ENCODE measurements at places on chromosomes 2 and 18.
A peak's percentile ranks its signal among the peaks of the same experiment; 100 is the strongest.

DNA sequence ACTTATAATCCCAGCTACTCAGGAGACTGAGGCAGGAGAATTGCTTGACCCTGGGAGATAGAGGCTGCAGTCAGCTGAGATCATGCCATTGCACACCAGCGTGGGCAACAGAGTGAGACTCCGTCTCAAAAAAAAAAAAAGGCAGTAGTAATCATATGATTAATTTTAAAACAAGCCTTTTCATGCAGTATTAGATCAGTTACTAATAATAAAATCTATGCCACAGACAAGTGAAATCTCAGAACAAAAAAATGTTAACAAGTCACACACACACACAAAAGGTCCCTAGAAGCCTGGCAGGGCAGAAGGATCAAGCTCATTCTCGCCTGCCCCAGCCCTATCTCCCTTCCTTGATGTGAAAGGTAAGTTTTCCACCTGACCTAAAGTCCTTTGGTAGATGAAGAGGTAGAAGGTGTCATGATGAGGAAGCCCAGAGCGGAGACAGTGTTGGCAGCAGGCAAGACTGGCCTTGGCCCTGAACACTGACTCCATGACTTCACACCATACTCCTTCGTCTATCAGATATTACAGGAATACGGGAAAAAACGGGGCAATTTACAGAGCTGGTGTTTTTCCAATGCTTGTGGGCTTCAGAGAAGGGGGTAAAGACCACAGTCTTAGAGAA is 10.6 kb downstream of the KDSR start:
- no peak for DNase-seq

DNA sequence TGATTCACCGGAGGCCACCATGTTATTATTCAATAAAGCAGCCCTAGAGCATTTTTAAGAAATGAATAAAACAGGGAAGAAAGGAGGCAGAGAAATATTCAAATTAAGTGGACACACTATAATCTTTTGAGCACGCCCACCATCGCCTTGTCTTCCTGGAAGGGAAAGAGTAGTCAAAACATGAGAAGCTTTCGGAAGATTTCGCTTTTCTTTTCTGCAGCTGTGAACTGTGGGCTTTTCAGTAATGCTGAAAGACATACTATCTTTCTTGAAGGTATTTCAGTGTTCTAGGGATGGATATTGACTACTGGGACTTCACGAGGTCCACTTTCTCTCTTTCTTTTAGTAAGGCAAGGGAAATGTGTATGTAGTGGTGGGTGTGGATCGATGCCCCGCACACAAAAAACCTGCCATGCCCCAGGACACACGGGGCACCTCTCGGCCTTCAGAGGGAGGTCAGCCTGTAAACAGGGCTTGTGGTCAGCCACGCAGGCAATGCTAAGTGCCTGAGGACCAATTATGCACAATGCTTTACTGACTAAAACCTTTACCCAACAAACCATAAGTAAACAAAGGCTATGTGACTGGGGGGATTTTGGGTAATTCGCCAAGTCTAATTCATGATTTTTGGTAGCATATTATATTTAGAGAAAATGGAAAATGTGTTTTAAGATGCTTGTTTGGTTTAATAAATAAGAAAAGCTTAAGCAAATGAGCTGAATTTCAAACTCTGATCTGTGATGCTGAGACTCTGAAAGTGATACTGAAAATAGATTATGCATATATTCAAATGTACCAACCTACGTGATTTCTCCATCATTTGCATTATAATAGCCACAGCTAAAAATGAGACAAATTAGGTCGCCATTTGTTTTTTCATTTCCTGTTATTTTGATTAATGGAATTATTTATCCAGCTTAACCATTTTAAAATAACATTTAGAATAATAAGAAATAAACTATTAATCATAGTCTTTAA is 130.5 kb downstream of the ZNF516 start:
- DNase-seq, result peak; percentile 36

GRCh38 chr2:19505199-19506136 is 147.0 kb upstream of the OSR1 start:
- no peak for DNase-seq

DNA sequence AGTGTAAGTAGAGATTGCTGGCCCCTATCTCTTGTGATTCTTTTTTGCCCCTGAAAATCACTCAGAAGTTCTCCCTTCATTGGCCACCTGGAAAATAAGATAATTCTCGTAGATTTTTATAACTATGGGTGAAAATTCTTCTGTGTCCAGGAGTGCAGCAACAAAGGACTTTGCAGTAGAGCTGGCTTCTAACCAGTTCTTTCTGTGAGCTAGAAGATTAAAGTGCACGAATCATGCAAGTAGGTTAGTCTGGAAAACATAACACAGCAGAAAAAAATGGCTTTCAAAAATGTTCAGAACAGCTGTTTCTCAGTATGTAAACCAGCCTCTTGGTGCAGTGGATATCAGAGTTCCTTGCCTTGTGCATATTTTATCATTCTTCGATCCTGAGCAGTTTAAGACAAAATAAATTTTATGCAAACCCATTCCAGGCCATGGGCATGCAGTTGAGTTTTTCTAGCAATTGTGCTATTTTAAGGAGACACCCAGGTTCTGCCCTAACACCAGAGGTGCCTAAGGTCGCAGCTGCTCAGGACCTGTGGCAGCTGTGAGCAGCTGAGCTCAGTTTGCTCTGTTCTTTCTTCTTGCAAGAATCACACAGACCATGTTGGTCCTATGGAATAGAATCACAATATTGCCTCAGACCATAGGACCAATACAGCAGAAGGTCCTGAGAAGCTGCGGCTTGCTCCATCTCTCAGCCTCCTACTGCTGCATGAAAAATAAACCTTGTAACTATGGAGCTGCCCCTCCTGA is 80.9 kb upstream of the BCL2L11 start:
- no peak for DNase-seq

DNA sequence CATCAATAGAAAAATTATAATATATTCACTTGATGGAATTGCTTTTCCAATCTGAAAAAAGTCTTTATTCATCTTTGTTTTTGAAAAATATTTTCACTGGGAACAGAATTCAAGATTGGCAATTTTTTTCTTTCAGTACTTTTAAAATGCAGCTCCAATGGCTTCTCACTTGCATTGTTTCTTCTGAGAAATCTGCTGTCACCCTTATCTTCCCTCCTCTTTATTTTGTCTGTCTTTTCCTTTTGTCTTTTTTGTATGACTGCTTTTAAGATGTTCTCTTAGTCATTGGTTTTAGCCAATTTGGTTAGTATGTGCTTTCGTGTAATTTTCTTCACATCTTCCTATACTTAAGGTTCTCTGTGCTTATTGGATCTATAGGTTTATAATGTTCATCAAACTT is 37.1 kb upstream of the COPS8 start:
- no peak for DNase-seq

DNA sequence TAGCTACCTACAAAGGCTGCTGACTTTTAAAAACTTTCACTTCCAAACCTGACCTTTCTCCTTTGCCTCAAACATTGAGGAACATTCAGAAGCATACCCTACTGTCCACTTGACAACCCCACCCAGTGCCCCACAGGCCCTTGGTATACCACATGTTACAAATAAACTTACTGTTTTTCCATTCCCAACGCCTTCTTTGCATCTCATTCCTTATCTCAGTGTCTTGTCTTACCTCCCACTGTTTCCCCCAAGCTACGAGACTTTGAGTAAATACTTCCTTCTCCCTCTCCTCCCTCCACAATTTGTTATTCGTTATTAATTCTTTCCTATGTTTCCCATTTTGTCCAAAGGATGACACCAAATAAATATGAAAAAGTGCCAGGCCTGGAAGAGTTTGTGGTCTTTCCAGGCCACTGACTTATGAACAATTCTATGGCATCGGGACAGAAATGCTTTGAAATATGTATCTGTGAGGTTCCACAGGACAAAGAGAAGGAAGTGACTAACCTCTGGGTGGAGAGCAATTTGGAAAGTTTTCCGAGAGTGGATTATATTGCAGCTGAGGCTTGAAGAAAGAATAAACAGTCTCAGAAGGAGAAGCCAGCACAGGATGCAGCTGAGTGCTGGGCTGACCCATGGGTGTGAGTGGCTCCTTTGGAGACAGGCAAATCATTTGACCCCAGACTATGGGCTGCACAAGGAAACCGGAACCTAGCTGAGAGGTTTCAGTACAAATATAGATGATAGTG is 409.0 kb downstream of the LPIN1 start:
- DNase-seq, result no peak

DNA sequence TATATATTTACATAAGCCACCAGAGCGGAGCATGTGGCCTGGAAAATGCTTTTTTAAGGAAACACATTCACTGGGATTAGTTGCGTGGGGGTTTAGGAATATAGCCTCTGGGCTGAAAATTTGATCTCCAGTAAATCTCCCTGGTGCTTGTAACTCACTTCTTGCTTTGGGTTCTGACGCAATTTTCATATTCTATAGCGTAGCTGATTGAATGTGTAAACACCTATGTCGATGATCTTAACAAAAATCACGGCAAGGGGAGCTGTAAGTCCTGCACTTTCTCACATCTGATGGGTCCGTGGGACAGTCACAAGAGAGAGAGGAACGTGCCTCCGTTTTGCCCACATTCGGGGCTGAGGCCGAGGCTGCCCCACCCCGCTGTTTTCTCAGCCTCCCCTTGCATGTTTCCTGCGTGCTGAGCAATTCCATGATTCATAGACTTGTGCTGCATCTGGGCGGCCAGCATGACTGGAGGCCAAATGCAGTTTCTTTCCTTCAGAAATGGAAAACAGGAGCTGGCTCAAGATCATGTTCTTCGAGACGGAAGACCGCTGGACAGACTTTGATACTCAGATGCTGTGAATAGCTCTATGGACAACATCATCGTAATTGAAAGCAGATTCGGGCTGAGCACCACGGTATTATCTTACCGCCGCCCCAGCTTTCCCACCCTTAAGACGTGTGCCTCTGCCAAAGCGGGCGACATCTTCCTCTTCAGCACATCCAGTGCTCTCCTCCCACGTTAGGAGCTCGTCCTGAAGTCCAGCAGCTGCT is 109.2 kb downstream of the TMEM18 start:
- no peak for DNase-seq

GRCh38 chr2:146721486-146721885 is 1123.3 kb upstream of the ACVR2A start:
- DNase-seq, result no peak

GRCh38 chr2:168396131-168396530 is 59.9 kb upstream of the CERS6 start:
- DNase-seq, result no peak

GRCh38 chr2:109613081-109613921 is 465 bp downstream of the SEPTIN10 start:
- no peak for DNase-seq

DNA sequence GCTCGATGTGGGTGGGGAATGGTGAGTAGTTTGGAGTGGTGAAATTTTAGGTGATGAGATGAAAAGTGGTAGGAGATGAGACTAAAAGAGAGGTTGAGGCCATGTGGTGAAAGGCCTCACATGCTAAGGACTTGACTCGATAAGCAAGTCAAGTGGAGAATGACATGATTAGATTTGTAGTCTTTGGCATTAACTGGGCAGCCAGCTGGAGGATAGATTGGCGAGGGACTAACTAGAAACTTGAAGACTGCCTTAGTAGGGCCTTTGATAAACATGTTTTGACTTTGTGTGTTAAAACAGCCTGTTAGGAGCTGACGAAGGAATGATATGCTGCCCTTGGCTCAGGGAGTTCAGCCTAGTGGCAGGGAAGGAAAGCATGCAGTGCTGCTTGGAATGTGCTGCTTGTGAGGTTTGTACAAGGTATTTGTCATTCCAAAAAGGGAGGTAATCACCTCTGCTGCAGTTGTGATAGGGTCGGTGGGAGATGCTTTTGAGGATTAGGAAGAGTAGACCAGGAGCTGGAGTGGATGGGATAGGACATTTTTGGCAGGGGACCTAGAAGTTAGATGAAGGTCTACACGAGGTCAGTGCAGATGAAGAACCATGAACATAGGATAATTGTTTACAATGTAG is 22.0 kb downstream of the PHLPP1 start:
- DNase-seq, result no peak

DNA sequence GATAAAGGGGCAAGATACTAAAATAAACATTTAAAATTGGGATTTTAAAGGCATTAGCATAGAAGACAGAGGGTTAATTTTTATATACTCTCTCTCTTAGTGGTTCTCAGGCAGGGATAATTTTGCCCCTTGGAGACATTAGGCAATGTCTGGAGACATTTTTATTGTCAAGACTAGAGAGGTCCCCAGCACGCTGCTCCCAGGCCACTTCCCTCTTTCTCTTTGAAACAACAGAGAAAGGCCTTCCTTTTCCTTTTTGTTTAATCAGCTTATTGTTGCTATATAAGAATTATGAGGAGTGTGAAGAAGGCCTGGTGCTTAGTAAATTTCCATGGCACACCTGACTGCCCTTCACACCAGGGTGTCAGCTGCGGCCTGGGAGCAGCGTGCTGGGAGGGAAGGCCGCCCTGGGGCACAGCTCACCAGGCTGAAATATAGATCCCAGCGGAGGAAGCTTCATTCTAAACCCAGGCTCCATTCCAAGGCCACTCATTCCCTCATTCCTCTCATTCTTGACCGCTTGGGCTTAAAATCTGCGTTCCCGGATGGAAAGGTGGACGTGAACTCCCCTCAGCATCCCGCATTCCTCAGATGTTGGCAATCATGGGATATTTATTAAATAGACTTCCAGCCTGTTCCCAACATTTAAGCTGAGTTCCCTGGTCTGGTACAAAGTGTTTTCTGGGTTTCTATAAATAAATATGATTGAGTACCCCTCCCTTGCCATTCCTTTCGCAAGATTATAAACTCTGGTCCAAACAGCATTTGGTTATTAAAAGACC is 22.5 kb downstream of the SLC14A2 start:
- no peak for DNase-seq

DNA sequence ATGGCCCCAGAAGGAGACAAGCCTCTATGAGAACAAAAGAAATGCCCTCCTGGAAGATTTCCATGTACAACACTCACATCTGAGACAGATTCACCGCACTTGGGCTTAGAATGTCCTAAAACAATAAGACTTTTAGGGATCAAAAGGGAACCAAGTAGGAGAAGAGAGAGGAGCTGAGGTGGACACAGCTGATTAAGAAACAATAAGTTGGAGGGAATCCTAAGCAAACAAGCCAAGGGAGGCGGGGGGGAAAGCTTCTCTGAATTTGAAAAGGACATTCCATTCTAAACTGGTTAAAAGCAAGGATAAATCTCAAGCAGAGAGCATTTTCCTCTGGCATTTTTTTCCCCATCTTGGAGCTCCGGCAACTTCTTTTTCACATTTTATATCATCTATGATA is 9.9 kb downstream of the ACVR1 start:
- no peak for DNase-seq

DNA sequence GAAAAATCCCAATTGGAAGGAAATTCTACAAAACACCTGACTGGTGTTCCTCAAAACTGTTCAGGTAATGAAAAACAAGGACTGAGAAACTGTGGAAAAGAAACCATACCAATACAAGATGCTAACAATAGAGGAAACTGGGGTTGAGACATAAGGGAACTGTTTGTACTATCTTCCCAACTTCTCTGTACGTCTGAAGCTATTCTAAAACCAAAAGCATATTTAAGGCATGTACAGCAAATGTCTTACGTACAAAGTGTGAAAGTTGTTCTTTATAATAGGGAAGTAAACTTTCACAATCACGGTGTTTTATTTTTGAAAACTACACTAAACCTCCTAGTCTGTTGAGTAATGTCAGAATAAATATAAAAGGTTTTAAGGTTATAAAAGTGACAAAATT is 776.1 kb upstream of the RAB6C start:
- no peak for DNase-seq

GRCh38 chr2:134919341-134920210 is 954 bp downstream of the CCNT2 start:
- peak; percentile 44 for DNase-seq

Data from stimulated activated naive CD4-positive, alpha-beta T cell treated with Interleukin-2 at 50 U/mL for 16 hours (primary cell).